ENCODE measurements at places on chromosomes 5 and 9.

DNA sequence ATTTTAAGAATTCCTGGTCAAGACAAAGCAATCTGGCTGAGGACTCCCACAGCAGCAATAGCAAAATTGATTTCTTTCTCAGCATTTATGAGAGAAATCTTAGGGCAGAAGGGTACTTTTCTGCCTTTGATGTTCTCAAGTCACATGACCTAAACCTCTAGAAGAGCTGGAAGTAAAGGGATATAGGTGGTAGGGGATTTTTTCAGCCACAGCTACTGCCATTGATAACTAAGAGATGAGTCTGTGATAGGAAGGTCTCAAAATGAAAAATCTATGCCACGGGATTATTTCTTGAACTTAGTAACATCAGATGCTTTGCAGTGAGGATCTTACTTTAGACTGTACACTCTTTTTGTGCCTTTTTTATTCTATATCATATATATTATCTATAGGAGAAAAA is 35.6 kb downstream of the IL6ST start:
- DNase-seq, result no peak

GRCh38 chr9:32698706-32699277 is 63.3 kb upstream of the TAF1L start:
- DNase-seq, result no peak

- no peak for DNase-seq
Observed at GRCh38 chr5:71782393-71782770, 63.3 kb downstream of the CARTPT start.

GRCh38 chr9:129038109-129038852 is 1.9 kb downstream of the MIGA2 start:
- DNase-seq, result no peak

GRCh38 chr5:138495351-138495750 is 30.1 kb downstream of the EGR1 start:
- DNase-seq, result no peak

- no peak for DNase-seq
Observed at GRCh38 chr9:123757960-123758359, 172.0 kb downstream of the DENND1A start.

DNA sequence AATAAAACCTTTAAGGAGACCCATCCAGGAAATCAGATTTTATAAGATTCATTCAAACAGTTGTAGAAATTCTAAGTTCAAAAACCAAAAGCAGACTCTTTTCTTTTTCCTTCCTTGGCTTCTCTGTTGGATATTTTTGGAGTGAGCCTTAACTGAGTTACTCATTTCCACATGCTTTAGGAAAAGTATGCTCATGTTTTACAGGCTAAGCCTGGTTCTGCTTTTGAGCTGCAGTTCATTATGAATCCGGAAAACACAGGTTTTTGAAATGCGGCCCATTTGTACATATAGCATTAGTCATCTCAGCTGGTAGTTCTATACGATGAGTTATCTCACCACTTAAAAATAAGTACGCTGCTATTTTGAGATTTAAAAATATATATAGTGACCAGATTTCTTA is 156.6 kb upstream of the DMRT1 start:
- no peak for DNase-seq

- DNase-seq, result no peak
Observed at GRCh38 chr9:77710316-77710715, 62.2 kb upstream of the GNA14 start.

- DNase-seq, result no peak
Observed at GRCh38 chr5:173664154-173664526, 47.7 kb upstream of the BOD1 start.

DNA sequence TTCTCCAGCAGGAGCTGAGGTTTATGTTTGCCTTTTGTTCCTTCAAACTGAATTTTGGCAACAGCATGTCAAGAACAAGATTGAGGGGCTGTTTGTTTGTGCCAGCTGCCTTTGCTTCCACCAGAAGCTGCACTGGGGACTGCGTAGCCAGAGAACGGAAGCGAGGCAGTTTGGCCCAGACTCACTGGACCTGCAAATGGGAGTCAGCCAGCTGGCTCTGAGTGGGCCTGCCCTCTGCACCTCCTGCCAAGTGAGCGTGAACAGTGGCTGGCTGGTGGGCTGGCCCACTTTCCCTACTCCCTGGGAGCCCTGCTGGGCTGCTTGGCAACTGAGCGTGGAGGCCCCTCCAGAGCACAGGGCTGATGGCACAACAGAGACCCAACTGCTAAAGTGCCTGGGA is 111.6 kb downstream of the GALNT10 start:
- no peak for DNase-seq

GRCh38 chr5:122078116-122079110 is at the start of gene LOX:
Gene LOX (minus strand): TSS chr5:122078259. CDS start chr5:122077985, 274 bp downstream.
- DNase-seq, result no peak

DNA sequence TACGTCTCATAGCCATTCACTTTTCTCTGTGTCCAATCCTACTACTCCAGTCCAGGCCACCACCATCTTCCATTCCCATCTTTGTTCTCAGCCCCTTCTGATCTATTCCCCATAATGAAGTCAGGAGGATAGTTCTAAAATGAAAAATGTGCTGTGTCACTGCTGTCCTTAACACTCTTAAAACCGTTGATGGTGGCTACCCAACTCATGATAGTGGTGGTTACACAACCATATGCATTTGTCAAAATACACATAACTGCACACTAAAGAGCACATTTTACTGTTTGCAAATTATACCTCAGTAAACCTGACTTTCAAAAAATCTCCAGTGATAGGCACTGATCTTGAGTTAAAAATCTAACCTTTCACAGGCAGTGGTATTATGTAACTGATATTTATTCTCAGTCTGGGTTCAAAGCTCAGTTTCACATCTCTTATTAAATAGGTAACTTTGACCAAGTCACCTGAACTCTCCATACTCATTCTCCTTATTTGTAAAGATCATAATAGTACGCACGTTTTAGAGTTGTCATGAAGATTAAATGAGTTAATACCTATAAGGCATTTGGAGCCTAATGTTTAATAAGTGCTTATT is 24.6 kb upstream of the ADRB2 start:
- no peak for DNase-seq

GRCh38 chr5:145441228-145441627 is 393.9 kb downstream of the PRELID2 start:
- no peak for DNase-seq

- no peak for DNase-seq
Observed at GRCh38 chr5:122668552-122668951, 106.3 kb upstream of the SNX2 start.

DNA sequence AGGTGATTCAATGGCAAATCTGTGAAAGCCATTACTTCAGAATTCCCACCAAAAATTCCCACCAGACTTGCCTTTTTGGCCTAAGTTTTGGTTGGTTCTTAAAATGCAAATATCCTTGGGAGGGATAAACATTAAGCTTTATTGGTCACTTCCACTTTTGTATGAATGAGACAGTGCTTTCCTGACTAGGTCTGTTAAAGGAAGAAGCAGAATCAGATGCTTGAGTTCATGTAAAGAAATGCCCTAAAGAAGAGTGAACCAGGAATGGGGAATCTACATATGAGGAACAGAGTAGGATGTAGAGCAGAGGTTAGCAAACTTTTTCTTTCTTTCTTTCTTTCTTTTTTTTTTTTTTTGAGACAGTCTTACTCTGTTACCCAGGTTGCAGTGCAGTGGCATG is 129.3 kb downstream of the GCNT1 start:
- DNase-seq, result no peak

DNA sequence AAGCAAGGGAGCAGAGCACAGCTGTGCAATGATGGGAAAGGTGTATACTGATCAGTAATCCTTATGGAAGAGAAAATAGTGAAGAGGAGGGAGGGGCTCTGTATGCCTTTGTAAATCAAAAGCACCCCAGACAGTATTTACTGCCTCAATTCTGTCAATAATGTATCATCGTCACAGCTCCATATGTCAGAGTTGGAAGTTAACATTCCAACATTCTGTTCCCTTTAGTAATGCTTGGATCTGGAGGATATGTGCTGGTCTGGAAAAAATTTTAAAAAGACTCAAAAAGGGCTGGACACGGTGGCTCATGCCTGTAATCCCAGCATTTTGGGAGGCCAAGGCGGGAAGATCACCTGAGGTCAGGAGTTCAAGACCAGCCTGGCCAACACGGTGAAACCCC is 310.4 kb downstream of the ACTL7B start:
- DNase-seq, result no peak

- no peak for DNase-seq
Observed at GRCh38 chr9:133906932-133907910, 84.9 kb downstream of the VAV2 start.

DNA sequence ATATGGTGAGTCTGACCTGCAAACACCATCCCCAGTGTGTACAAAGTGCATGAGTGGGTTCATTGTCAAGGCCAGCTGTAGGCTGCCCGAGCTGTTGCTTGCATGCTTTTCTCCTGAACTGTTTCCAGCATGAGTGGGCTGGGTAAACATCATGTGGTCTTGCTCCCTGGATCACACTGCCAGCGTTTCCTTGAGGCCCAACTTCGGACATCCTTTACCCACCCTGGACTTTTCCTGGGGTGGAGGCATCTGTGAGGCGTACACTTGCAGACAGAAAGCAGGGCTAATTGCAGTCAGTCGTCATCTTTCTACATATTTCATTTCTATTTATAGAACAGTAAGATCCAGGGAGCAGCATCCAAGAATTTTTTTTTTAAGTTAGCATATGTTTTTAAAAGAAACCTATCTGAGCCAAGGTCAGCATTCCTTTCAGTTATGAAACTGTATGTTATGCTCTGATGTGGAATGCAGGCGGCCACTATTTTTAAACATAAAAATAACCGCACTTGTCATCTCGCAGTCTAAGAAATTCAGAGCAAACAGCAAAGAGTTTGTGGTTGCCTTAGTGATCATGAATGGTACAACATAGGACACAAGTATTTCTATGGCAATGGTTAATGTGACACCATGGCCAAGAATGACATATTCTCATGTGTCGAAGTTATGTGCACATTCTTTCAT is 106.5 kb upstream of the DMRT1 start:
- no peak for DNase-seq

DNA sequence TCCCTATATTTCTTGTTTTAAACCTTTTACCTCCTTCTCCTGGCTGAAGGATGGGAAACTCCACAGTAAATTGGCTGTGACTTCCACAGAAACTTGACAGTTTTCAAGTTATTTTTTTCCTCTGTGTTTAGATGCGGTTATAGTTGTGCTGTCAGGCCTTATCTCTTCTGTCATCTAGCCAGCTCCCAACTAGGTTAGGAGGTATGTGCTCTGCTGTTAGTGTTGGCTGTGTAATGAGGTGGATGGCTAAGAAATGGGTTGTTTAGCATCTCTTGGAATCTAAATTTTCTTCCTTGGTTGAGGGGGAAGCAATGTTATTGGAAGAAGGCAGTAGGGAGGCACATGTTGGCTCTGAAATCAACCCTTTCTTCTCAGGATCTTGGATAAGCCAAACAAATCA is 149.9 kb upstream of the RUSC2 start:
- DNase-seq, result no peak

DNA sequence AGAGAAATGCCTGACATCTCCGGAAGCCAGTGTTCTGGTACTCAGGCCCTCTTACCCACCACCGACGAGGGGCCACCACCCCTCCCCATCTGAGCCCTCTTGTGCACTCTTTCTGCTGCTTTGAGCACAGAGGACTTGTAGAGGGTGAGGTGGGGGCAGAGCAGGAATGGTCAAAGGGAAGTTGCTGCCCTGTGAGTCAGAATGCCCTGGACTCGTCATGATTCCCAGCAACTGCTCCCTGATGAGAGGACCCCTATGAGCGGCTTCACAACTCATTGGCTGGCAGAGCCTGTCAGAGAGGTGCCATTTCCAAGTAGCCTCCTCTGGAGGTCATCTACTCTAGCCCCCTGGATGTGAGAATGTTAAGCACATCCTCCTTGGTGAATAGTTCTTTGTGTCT is 845 bp downstream of the ECSCR start:
- no peak for DNase-seq

GRCh38 chr9:86645303-86645702 is 291.1 kb upstream of the TUT7 start:
- DNase-seq, result no peak

DNA sequence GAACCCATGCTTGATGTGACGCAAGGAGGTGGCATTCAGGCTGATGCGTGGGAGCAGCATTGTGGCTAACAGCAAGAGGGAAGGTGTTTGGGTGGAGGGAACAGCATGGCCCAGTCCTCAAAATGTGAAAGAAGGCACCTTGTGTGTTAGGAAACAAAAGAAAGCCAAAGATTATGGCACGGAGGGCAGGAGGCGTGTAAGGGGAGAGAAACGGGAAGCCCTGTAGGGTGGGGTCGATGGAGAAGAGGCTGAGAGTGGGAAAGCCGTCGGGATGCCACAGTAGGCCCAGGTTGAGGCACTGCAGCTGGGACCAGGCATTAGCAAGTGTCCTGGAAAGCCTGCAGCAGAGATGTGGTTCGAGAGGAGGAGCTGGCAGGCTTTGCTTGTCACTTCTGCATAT is 241.1 kb downstream of the GADD45G start:
- no peak for DNase-seq

DNA sequence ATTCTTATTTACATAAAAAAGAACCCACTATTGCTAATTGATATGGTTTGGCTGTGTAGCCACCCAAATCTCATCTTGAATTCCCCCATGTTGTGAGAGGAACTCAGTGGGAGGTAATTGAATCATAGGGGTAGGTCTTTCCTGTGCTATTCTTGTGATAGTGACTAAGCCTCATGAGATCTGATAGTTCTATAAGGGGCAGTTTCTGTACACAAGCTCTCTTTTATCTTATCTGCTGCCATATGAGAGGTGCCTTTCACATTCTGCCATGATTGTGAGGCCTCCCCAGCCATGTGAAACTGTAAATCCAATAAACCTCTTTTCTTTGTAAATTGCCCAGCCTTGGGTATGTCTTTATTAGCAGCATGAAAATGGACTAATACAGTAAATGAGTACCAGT is 58.2 kb upstream of the PRR16 start:
- DNase-seq, result no peak

- no peak for DNase-seq
Observed at GRCh38 chr5:140764177-140764973, 21.6 kb upstream of the PCDHA1 start.

DNA sequence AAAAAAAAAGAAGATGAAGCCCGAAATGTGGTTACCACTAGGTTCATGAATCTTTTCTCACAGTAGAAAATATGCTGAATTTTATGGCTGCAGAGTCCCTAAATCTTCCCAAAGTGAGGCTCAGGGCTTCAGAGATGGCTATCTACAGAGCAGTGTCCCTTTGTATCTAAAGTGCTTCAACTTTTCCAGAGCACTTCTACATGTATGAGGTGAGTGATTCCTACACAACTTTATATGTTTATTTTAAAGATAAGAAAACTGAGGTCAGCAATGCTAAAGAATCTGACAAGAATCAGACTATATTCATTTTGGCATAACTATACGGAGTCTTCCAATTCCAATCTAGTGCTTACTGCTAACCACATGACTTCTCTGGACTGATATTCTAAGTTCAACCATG is 53.2 kb downstream of the MRPS27 start:
- DNase-seq, result no peak

GRCh38 chr5:61916621-61917620 is 389.1 kb upstream of the KIF2A start:
- no peak for DNase-seq

GRCh38 chr9:126614088-126614454 is 343 bp downstream of the LMX1B start:
- DNase-seq, result no peak

DNA sequence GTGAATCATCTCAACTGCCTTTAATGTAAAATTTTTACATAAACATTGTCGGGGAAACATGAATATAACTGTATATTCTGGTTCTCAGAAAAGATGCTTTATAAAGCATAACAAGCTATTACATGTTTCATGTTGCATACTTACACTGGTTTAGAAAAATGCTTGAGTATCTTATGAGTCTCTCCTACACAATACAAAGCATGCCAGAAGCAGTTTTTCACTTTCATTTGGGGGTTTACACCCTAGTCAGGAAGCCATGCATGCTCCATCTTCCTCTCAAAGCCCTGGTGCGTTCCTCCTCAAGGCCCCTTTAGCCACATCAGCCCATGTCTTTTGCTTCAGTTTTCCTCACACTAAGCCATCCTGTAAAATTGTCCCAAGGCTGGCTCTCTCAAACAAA is 22.8 kb downstream of the ELAVL2 start:
- DNase-seq, result no peak
